ENCODE measurements at places on chromosomes 12 and 14.

DNA sequence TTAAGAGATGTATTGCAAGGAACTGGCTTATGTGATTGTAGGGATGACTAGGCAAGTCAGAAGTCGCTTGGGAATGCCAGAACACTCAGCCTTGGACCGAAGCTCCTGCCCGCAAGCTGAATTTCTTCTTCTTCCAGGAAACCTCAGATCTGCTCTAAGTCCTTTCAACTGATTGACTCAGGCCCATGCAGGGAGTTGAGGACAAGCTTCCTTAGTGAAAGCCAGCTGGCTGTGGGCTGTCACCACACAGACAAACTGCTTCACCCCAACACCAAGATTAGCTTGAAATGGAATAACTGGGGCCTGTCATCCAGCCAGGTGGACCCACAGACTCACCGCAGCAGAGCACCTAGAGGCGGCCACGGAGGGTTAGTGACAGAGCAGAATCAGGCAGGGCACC is 24.7 kb downstream of the BDKRB2 start:
- DNase-seq = no peak

- DNase-seq = no peak
Measured at GRCh38 chr12:12705838-12706520, 10.0 kb upstream of the GPR19 start.

- DNase-seq = no peak
Measured at GRCh38 chr14:74517731-74518130, 24.2 kb downstream of the ISCA2 start.

- DNase-seq = peak; percentile 98
Measured at GRCh38 chr12:116381744-116382685, 104.5 kb upstream of the MED13L start.

- DNase-seq = no peak
Measured at GRCh38 chr14:92925446-92925845, 2.5 kb downstream of the CHGA start.

- peak; percentile 15 for DNase-seq
Measured at GRCh38 chr12:132638541-132639408, 20.2 kb downstream of the P2RX2 start.

GRCh38 chr12:131637986-131638385 is 72.9 kb upstream of the SFSWAP start:
- DNase-seq = no peak
